ENCODE measurements at places on chromosomes 7 and 10.

GRCh38 chr7:124701955-124702354 is 63.6 kb downstream of the GPR37 start:
- no peak for DNase-seq

DNA sequence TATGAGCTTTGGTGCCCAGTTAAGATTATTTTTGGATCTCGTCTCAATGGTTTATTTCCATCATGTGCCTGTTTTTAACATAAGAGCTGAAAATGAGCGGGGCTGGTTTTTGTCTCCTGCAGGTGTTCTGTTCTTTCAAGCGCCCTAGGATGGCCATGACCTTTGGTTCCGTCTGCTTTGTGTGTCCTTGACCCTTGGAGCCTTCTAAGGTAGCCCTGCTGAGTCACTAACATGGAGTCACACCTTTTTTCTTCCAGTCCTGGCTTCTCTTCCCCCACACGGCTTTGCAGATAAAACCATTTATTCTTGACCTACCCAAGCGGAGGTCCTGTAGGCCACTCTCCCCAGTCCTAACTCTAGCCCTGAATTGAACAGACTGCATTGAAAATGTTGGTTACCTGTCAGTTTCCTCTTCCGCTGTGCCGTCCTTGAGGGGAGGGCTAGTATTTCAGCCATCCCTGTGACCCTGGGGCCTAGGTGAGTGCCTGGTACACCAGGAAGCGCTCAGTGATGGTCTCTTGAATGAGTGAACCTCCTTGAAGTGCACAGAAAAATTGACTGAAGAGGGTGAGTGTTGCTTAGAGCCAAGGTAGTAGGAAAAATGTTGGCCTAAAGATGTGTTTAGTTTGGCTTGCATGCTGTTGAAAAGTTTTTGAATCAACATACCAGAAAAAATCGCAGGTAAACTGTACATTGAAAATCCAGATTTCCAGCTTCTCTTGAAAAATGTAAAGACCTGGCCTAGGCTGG is 48.0 kb downstream of the CAMK1D start:
- no peak for DNase-seq

GRCh38 chr10:23198940-23199767 is 7.0 kb downstream of the PTF1A start:
- no peak for DNase-seq

DNA sequence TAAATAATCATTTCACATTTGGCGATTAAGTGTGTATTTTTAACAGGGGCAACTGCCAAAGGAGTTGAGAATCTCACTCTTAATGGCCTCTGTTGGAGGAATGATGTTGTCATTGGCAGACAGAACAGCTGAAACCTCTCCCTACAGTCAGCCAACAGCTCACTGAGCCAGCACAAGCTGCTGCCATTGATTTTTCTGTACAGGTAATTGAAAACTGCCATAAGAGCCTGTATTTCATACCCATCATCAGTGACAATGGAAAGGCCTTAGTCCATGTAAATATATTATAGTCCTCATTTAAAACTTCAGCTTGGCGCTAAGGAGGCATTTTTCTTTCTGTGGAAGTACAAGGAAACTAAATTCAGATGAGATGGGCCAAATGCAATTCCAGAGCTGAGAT is 28.1 kb upstream of the PTN start:
- DNase-seq, result no peak

- DNase-seq, result no peak
These were observed 62.7 kb downstream of the KAT6B start for GRCh38 chr10:74888962-74889661.

DNA sequence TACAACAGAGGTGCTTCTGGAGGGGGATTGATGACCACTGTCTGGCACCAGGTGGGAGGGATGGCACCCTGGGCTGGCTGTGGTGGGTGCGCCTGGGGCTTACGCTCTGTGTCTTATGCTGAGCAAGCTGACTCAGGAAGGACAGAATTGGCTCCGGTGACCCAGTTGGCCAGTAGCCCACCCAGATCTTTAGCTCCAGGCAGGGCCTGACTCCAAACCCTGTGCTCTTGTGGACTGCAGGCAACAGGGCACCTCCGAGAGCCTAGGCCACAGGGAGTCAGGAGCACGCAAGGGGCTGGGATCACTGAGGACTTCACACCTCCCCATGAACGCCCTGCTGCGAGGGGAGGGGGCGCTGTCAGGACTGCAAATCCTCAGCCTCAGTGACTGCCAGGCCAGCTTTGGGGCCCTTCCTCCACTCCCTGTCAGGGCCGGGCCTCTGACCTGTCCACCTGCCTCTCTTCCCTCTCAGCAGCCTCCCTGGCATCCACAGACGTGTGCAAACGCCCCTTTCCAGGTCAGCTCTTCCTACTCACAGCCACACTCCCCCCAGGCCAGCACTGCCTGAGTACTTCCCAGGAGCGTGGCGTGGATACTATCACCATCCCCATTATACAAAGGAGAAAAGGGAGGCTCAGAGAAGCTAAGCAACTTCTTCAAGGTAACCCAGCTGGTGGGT is 118.7 kb downstream of the SLIT1 start:
- no peak for DNase-seq

- DNase-seq, result no peak
These were observed 108.2 kb downstream of the INPP5A start for GRCh38 chr10:132645630-132646442.
